ENCODE measurements at places on chromosomes 12 and 14. TPM values are rescaled to one million over a fixed set of nuclear protein-coding genes. Genes with fewer than 3 reads are reported as not detected.

The SPATA7 gene
- total RNA-seq: 2.3 TPM

The CCDC175 gene
- not detected for total RNA-seq

The CIDEB gene
- total RNA-seq: 24.7 TPM

The TEX22 gene
- total RNA-seq: 4.7 TPM

The GLT8D2 gene
- total RNA-seq: not detected

The PLA2G1B gene
- not detected for total RNA-seq

The INHBE gene
- total RNA-seq: 0.25 TPM

The TAS2R9 gene
- total RNA-seq: not detected

The PITPNM2 gene
- 16.2 TPM for total RNA-seq
